Stimulated activated CD8-positive, alpha-beta memory T cell treated with anti-CD3 and anti-CD28 coated beads, Interleukin-7, amount 100 ng/mL, for 1 hour (primary cell): ENCODE measurements at places on chromosomes 12 and 14.

GRCh38 chr12:67689385-67689784, 40.8 kb downstream of the DYRK2 start:
- DNase-seq, result no peak

DNA sequence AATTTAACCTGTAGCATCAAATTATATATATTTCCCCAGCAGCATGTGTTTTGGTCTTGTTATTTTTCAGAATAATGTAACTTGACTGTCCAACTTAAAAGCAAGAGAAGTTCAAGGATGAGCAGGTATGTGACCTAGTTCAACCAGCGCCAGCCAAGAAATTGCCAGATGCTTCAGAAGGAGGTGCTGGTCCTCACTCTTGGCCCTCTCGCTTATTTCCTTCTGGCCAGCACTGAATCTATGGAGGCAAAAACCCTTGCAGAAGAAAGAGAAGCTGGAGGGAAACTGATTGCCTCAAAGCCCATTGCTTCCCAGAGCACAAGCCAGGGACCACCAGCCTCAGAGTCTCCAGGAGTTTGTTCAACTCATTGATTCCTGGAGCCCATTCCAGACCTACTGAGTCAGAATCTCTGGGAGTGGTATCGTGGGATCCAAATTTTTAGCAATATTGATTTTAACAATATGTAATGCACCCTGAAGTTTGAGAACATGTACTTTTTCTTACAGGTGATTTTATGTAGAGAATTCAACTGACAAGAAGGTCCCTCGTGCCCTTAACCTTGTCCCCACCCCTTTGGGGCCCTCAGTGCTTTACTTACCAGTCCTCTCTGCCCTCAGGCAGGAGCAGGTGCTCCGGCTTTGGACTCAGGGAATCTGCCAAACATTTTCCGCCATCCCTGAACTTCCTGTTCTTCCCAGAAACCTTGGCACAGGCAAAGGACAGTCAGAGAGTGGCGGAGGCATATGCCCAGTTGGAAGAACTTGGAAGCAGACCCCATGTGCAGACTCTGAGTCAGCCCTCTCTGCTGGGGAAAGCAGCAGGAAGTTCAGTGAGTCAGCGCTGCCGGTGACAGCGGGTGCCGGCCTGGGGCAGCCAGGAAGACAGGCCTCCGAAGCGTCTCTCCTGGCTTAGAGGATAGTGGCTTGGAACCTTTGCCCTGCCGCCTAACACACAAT, 10.4 kb downstream of the BEST3 start:
- DNase-seq, result no peak

GRCh38 chr14:59241121-59241520, 52.7 kb downstream of the DAAM1 start:
- no peak for DNase-seq

DNA sequence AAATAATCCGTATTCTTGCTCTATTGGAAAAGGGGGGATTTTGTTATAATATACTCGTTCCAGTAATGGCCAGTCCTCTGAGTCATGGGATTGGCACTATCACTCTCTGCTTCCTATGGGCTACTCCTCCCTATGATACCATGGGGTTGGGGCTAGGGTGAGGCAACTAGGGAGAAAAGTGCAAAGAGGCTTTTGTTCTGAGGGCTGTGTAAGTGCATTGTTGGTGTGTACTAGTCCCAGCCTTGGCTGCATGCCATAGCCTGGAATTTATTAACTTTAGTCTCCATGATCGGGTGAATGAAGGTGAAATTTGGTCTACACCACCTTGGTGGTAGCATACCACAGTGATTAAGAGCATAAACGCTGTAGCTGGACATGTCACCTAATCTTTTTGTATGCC, 247.6 kb downstream of the RPAP3 start:
- DNase-seq, result no peak

DNA sequence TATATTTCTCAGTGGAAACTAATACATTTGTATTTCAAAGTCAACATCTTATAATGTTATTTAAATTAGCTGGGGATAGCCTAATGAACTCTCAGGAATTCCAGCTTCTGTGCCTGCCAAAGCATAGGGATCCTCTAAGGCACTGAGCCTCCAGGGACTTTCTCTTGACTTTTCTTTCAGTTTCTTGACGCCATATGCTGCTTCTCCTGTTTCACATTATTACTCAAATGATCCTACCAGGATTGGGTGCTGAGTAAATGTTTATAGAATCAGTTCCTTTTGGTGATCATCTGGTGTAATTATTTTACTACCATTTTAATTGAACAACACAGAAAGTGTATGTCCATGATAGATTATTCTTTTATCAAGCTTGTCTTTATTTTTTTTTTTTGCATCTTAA, 7.9 kb downstream of the METTL25 start:
- no peak for DNase-seq

- DNase-seq, result no peak
These were observed 58.9 kb downstream of the GRIP1 start for GRCh38 chr12:66620026-66620425.

DNA sequence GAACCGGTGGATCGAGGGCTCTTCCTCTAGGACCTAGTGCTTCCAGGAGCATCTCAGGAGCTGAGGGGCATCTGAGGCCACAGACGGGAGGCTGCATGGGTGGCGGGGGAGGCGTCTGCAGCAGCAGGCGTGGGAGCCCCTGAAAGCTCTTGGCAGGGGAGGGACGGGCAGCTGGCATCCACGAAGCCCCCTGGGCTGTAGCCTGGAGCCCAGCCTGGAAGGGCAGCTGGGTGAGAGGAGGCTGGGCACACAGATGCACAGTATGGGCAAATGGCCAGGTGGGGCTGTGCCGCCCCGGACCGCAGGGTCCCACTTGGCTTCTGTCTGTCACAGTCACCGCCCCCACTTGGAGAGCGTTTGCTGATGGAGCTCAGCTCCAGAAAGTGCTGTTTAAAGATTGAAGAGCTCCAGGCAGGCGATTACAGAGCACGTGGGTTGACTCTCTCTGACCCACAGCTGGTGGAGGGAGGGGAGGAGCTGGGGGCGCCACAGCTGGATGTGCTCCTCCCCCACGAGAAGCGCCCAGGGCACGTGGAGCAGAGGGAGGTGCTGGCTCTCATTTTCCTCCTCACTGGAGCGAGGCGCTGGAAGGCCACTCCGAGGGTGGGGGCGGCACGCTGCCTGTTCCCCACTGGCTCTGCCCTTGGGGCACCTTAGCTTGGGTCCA, 155.0 kb upstream of the C14orf180 start:
- no peak for DNase-seq

- DNase-seq, result peak; percentile 43
These were observed 62.4 kb upstream of the PLBD1 start for GRCh38 chr12:14629832-14630710.

- DNase-seq, result no peak
These were observed 848 bp downstream of the CTDSP2 start for GRCh38 chr12:57845478-57846284.

- DNase-seq, result no peak
These were observed 33.3 kb downstream of the SUPT16H start for GRCh38 chr14:21350539-21350938.

DNA sequence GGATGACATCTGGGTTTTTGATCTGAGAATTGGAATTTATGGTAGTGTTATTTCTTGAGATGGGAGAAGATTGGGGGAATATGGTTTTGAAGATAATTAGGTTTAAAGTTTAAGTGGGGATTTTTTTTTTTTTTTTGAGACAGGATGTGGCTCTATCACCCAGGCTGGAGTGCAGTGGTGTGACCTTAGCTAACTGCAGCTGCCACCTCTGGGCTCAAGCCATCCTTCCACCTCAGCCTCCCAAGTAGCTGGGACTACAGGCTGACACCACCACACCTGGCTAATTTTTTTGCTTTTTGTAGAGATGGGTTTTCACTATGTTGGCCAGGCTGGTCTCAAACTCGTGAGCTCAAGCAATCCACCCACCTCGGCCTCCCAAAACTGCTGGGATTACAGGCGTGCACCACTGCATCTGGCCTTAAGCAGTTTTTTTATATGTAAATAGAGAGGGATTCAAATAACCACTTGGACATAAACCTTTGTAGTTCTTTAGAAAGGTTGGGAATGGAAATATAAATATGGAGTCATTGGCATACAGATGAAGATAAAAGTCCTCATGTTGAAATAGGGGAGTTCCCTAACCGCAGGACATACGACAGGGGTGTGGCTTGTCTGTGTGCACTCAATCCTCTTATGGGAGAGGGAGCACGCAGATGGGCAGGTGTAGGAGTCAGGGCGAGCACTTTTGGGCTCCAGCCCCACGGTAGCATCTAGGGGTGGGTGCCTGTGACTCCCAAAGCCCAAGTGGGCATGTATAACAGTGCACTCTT, 4.7 kb downstream of the LIN52 start:
- no peak for DNase-seq
